ENCODE measurements at places on chromosomes 4 and X.

- no peak for DNase-seq
Observed at GRCh38 chr4:163693776-163694175, 199.3 kb downstream of the TMA16 start.

DNA sequence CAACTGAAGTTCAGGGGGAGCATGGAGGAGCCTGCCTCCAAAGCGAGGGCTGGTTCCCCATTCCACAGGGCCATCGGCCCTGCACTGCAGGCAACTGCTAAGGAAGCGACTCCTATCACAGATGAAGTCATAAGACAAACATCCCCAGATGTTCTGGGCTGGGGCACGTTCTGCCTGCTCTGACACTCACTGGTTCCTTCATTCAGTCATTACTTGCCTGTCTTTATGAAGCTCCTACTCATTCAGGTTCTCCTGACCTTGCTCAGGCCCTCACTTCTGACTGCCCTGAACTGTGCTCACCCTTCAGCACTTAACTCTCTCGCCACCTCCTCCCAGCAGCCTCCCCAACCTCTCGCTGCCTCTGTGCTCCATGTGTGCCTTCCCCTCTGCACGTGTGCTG, 2.5 kb upstream of the SLC2A9 start:
- DNase-seq = no peak

DNA sequence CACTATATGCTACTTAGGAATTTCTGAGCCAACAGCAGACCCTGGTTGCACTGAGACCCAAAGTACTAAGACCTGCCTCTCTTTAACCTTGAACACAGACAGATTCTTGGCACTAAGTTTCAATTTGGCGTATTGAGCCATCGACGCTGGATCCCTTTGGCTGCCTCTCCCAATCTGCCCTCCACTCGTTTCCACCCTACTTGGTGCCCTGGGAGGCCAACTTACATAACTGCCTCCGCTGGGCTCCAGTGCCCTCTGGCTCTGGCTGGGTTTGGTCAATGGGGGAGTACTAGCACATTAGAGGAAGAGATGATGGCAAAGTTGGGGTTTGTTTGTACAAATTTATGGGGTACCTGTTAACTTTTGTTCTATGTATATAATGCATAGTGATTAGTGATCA, 63.5 kb downstream of the TMEM156 start:
- no peak for DNase-seq

- no peak for DNase-seq
Observed at GRCh38 chrX:150357790-150358189, 5.3 kb upstream of the MAMLD1 start.

GRCh38 chr4:71141125-71141524, 147.7 kb downstream of the DCK start:
- DNase-seq = no peak

GRCh38 chrX:39613482-39613995, 484.2 kb downstream of the BCOR start:
- no peak for DNase-seq

DNA sequence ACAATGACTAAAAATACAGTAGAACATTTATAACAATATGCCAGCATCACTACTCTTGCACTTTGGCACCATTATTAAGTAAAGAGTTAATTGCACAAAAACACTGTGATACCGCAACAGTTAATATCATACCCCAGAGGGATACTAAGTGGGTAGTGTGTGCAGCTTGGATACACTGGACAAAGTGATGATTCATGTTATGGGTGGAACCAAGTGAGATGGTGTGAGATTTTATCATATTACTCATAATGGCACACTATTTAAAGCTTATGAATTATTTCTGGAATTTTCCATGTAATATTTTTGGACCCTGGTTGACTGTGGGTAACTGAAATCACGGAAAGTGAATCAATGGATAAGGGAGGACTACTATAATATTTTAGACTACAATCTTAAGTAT, 265.3 kb downstream of the PCDH18 start:
- no peak for DNase-seq

- no peak for DNase-seq
Observed at GRCh38 chr4:115219862-115220261, 106.4 kb upstream of the NDST4 start.

DNA sequence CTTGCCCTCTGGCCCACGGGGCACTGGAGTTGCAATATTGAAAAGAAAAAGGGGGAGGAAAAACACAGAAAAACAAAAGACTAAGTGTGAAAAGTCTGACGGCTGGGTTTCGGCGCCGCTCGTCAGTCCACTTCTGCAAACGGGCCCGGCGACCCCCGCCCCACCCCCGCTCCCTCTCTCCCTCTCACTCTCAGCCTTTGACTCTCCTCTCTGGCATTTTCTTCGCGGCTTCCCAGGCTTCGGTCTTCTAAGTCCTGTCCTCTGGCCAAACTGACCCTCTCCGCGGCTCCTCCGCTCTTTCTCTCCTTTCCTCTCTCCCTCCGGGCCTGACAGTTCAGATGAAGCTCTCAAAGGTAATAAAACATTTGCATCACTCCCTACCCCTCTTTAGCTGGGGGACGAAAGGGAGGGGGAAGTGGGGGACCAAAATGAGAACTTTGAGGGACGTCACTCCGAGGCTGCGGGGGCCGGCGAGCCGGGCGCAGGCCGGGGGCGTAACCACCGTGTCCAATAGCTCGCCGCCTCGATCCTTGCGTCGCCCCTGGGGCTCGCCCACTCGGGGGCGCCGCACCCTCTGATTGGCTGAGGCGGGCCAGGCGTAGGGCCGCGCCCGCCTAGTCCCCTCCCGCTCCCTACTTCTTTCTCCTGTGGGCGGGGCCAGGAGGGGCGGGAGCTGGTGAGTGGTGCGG, at the start of gene NKX6-1:
NKX6-1 (minus strand) TSS at position 358 of the 689 bp plus-strand sequence. CDS start 1,064 bp downstream, outside the sequence.
- no peak for DNase-seq

- no peak for DNase-seq
Observed at GRCh38 chr4:174658246-174658645, 136.0 kb upstream of the HPGD start.

GRCh38 chr4:2946812-2947600, 16.2 kb downstream of the NOP14 start:
- DNase-seq = no peak

DNA sequence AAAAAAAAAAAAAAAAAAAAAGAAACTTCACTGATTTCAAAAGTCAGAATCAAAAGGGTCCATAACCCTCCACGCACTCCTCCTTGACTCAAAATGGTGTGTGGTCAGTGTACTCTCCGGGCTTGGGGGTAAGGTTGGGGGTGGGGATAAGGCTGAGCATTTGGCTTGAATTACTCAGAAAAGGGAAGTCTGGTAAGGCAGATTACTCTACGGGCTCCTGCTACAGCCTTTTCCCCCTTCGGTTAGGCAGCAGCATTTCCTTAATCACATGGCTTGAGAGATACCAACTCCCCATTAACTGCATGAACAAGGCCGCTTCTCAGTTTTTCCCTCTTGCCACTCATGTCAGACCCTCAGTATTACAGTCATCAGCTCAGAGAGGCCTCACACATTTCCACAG, 135.4 kb upstream of the DUSP21 start:
- DNase-seq = no peak

- no peak for DNase-seq
Observed at GRCh38 chr4:627347-628125, 2.2 kb downstream of the PDE6B start.

DNA sequence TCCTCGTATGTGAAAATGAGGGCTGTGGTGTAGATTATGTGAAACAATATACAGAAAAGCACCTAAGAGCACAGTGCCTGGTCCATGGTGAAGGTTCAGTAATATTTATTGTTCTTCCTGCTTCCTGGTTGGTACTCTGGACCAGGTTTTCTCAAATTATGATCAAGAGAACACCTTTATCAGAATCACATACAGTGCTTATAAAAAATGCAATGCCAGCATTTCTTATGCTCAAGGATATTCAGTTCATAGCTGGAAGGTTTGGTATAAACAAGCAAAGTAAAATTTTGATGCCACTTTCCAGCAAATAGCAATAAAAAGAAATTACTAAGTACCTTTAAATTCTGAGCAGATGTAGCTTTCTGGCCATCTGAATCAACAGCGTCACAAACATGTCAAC, 1412.4 kb downstream of the RPA4 start:
- DNase-seq = no peak

DNA sequence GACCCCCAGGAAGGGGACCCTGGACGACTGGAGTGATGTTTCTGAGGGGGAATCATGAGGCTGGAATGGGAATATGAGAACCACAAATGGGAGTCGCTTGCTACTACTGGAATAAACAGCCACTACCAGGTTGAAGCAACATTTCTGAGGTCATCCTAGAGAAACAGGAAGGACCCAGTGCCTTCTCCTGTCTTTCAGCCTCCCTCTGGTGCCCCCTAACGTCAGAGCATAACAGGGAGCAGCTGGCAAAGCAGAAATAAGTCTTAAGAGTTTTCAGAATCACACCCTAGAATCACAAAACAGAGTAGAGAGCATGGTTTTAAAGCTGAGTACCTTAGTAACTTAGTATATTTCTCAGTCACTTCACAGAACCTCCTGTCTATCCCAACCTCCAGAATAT, 347.8 kb upstream of the PITX2 start:
- DNase-seq = no peak

DNA sequence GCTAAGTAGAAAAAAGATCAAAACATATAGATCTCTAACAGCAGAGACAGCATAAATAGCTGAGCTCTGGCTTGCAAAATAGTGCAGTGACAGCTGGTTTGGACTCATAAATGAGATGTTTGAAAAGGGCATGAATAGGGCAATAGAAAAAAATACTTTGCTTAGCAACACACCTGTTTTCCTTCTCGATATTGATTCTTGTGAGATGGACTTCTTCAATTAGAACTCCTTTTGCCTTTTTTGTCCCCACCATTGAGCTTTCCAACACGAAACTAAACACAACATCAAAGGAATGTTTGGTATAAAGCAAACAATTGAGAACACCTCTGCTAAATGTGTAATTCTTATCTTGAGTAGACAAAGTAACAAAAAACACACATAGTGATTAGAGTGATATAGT, 726.3 kb downstream of the RAPGEF2 start:
- DNase-seq = no peak

DNA sequence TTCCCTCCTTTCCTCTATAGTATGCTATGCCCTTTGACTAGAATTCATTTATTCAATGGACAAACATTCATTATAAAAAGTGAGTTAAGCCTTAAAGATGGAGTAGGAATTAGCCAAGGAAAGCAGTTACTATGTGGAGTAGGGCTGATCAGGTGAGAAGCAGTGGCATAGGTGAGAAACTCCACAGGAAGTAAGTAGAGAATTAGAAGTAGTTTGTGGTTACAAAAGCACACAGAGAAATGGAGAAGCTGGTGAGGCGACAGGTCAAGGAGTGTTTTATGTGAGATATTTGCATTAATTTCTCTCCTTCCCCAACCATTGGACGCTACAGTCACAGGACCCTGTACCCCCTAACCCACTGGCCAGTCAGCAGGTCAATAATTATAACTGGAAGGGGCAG, 30.6 kb downstream of the SETD7 start:
- no peak for DNase-seq

- DNase-seq = no peak
Observed at GRCh38 chr4:39814403-39815185, 116.7 kb downstream of the UBE2K start.

DNA sequence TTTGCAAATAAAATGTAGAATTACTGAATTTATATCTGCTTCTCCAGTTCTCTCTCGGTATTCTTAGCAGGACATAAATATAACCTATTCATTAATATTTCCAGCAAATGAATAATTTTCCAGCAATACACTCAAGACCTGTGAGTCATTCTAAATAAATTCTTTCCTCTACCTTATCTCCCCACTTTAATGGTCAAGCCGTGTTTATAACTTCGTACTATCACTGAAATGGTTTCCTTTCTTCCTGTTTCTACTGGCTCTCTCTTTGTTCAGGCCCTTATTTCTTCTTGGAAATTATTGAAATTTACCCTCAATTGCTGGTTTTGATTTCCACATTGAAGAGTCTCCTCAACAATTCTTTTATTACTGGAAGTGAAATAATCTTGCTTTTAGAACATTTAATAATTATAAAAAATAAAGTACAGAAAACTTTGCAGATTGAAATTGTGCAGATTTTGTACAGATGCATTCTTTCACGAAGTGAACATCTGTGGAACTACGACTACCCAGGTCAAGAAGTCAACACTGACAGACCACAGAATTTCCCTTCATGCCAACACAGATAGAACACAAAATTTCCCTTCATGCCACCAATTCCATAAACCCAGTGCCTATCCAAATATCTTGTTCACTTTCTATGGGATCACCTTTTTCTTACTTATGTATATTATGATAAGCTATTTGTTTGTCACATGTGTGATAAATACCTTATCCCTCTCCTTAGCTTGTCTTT, 205.7 kb downstream of the FAT4 start:
- no peak for DNase-seq

GRCh38 chr4:78131403-78131802, 74.3 kb downstream of the FRAS1 start:
- DNase-seq = no peak

DNA sequence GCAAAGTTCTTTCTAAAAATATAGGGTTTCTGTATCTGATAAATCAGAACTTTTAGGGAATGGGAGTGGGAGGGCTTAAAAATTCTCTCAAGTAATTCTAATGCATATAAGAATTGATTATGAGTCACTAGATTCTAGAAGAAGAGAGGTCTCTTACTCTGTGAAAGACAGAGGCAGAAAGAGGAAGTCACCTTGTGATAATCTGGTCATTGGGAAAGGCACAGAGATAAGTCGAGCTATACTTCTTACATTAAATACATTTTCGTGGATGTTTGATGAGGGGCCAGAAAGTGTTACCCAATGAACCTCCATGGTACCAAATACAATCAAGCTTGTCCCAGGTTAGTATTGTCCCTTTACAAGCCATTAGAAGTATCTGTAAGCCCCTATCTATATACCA, 134.4 kb downstream of the MAD2L1 start:
- DNase-seq = no peak

GRCh38 chr4:96347582-96347981, 507.7 kb downstream of the PDHA2 start:
- no peak for DNase-seq

- DNase-seq = peak; percentile 5
Observed at GRCh38 chr4:42151568-42152506, 618 bp downstream of the BEND4 start.

GRCh38 chrX:124018023-124018422, 56.5 kb downstream of the STAG2 start:
- DNase-seq = no peak

GRCh38 chrX:133412246-133412645, 3.0 kb downstream of the GPC4 start:
- no peak for DNase-seq

DNA sequence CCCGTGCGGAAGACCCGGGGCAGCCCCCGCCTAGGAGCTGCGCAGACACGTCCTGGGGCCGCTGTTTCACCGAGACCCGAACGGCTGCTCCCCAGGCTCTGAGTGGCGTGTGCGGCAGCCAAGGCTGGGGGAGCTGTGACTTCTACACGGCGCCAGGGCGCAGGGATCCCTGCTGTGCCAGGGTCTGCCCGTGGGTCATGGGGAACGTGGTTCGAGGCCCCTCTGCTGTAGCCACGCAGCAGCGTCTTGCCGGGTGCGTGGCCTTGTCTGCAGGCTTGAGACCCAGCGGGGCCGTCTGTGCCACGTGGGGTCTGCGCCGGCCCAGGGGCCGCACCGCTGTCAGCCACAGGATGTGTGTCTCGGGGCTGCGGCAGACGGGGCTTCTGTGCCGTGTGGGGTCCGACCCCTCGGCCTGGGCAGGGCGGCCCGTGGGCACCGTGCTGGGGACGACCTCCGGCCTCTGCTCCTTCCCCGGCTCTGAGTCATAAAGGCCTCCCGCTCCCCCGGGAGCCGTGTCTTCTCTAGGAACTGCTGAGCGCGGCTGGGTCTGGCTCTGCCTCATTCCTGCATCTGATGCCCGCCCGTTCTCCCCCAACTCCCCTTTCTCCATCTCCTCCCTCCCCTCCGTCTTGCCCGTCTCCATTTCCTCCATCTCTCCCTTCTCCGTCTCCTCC, 12.7 kb upstream of the GTPBP6 start:
- no peak for DNase-seq

- DNase-seq = no peak
Observed at GRCh38 chr4:76194325-76194724, 19.3 kb downstream of the SCARB2 start.

Data from stimulated activated CD4-positive, alpha-beta T cell treated with anti-CD3 and anti-CD28 coated beads, TNF-alpha, amount 100 ng/mL, for 4 hours (primary cell).